ENCODE measurements at places on chromosomes 5 and 9.
A peak's percentile ranks its signal among the peaks of the same experiment; 100 is the strongest.

DNA sequence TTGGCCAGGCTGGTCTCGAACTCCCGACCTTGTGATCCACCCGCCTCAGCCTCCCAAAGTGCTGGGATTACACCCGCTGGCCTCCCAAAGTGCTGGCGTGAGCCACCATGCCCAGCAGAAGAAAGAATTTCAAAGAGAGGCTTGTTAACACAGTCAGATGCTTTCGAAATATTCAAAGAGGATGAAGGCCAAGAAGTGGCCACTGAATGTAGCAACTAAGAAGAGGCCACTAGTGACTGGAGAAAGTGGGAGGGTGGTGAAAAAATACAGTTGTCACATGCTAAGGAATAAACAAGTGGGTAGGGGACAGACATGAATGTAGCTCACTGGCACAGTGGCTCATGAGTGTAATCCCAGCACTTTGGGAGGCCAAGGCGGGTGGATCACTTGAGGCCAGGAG, 13.0 kb upstream of the TPM2 start:
- DNase-seq: no peak

DNA sequence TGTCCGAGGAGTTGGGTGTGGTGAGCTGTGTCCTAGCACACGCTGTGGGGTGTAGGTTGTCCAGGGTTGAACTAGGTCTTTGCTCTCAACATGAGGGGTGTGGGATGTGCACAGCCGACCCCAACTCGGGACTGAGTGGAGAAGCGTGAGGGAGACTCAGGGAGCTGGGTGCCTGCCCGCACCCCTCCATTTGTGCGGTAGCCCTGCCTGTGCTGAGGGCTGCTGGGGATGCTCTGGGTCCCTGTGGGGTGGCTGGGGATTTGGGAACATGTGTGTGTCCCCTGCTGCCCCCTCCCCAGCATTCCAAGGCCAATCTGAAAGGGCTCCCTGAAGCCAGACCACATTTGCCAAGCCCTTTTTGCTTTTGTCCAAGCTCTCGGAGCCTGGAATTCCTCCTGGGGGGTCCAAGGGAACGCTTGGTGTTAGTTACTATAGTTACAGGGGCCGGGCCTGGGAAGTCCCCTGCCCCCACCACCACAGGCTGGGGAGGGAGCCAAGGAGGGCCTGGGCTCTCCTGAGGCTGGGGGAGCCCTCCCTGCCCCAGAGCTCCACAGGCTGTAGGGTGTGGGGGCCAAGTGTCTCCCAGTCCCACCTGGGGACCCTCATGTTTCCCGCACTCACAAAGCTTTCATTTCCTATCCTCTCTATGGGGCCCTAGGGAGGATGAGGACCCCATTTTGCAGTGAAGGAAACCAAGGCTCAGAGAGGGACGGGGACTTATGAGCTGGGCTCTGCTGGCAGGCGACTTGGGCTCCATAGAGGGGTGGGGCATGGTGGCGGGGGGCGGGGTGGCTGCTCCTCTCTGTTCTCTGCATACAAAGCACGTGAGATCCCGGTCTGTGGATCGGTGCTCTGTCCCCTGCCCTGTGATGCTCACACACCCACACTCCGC, 1.1 kb downstream of the CRB2 start:
- no peak for DNase-seq

GRCh38 chr9:23556459-23556858, 269.6 kb downstream of the ELAVL2 start:
- DNase-seq: no peak

GRCh38 chr9:137044502-137045177, 1.3 kb downstream of the NPDC1 start:
- no peak for DNase-seq

DNA sequence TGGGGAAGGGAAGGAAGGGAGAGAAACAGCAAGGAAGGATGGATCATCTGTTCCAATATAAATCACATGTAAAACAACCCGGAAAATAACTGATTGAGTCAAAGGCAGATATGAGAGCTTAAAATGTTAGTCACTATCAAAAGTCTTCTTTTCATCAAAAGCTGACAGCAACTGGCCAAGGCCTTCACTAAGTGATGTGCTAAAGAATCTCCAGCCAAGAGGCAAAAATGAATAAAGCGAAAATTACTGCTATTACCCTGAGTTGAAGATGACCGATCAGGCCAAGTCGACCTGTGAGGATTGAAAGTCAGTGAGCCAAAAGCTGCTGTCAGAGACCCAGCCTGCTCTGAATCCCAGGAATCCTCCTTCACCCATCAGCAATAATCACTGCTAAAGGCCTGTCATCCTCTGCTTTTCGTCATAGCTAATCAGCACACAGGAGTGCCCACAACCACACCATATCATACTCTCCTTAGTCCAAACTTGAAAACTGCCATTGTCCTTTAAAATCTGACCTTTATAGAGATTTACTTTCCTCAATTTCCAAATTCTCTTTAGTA, 736.9 kb downstream of the TLE1 start:
- no peak for DNase-seq

- DNase-seq: peak; percentile 23
These were observed 1.6 kb downstream of the SKP1 start for GRCh38 chr5:134174841-134175839.

GRCh38 chr9:124629600-124629999, 122.4 kb upstream of the NR5A1 start:
- no peak for DNase-seq

DNA sequence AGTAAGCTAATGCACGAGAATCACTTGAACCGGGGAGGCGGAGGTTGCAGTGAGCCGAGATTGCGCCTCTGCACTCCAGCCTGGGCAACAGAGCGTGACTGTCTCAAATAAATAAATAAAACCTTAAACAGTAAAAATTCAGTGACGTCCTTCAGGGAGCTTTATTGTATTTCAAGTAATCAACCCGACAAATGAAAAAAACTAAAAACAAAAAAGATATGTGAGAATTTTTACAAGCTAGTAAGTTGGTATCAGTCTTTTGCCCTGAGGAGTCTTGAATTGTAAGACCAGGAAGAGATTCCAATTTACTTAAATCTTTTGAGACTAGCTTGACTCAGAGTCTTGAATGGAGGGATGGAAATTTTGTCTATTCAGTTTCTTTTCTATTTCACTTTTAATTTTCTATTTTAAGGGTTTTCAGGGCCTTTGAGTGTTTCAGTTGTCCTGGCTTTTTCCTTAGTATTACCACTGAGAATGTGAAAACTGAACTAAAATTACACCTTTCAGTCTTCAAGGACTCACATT, 126.0 kb upstream of the DHFR start:
- DNase-seq: no peak

DNA sequence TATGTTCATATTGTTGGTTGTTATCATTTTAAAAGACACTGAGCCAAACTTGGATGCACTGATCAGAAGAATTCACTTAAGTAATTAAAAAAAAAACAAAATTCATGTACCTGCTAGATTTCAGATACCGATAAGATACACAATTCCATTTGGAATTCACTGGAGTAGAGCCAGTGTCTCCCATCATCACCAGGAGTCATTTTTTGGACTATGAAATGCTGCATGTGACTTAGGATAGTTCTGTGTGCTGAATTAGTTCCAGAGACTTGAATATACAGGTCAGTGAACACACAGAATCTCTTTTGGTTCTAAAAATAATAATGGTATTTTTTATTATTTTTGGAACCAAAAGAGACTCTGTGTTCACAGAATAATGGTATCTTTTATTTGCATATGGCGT, 482.6 kb upstream of the PIK3R1 start:
- DNase-seq: no peak

GRCh38 chr9:85716031-85716877, 25.5 kb downstream of the AGTPBP1 start:
- DNase-seq: no peak

DNA sequence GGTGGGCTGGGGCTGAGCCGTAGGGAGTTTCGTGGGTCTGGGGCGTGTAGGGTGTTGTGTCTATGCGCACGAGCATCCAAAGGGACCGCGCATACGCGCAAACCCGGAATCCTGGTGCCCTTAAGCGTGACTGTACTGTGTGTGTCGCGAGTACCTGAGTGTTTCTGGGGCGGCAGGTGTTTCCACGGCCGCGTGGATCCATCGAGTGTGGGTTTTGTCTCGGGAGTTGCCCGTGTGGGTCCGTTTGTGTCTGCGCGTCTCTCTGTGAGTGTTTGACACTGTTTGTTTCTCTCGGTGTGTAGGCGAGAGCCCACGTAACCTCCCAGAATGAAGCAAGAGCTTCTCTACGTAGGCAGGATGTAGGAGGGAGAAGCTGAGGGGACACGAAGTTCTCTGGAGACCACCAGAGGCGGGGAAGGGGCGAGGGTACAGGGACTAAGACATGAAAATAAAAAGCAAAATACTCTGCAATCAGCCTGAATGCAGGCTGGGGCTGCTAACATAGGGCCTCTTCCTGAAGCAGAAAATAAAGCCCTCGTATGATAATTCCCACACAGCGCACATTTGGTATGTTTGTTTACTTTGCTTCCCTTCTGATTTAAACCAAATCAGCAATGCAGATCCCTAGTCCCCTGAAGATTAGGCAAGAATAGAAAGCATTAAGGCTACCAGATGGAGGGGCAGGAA, 588 bp upstream of the BRINP1 start:
- DNase-seq: no peak

GRCh38 chr5:119179857-119180641, 109.2 kb downstream of the DMXL1 start:
- DNase-seq: no peak

DNA sequence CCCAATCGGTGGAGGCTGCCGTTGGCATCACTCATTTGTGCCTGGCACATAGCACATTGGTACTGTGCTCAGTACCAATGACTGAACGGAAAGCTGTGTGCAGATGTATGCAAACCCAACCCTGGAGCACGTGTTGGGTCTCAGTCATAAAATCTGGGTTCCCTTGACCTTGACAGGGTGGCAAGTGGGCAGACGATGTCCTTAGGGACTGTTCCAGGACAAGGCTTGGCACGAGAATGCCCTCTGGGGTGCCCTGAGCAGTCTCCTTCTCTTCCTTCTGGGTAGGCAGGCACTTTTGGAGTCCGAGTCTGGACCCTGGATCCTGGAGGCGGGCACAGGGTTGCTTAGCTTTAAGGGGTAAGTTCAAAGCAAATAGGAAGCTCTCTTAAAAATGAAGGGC, 75.8 kb downstream of the MACROH2A1 start:
- DNase-seq: no peak

DNA sequence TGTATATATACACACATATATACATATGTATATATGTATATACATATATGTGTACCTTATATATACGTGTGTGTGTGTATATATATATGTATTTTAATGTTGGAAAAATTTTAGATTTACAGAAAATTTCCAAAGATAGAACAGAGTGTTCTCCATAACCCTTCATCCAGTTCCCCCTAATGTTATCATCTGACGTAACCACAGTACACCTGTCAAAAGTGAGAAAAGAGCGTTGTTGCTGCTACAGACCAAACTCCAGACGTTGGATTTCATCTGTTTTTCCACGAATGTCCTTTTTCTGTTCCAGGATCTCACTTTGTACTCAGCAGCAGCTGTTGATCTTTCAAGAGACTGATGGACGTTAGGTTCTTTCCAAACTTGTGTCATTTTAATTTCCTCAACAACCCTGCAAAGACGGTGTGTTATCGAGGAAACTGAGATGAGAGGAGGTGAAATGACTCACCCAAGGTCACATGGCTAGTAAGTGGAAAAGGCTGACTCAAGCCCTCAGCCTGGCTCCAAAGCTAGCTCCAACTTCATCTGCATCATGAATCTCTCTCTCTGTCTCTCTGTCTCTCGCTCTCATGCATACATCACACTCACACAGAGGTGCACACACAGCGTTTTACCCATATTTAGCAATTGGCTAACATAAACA, 17.0 kb upstream of the NTNG2 start:
- no peak for DNase-seq

DNA sequence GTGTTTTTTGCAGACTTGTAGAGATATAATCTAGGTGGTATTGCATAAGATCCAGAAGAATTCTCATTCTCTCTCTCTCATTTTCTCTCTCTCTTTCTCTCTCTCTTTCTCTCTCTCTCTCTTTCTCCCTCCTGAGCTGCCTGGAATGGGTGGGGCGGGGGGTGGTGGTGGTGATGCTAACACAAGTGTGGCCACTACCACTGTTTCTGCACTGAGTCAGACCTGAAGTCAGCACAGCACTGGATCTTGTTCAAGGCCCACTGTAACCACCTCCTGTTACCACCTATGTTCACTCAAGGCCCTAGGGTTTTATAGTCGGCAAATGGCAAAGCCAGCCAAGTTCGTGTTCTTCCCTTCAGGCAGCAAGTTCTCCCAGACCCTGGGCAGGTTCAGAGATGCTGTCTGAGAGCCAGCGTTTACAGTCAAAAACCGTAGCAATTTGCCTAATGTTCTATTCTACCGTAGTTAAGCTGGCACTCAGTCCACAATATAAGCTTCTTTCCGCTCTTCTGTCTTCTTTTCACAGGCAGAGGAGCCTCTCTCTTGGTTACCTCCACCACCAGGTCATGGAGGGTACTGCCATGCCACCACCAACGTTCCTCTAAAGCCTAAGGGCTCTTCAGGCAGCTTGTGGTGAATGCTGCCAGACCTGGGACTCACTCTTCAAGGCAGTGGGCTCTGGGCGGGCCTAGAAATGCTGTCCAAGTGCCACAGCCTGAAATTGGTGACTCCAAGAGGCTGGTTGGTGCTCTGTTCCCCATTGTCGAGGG, 235.7 kb upstream of the PRR16 start:
- no peak for DNase-seq

Measured in kidney capillary endothelial cell (primary cell).